M059J (cell line): ENCODE measurements at places on chromosomes 7 and 10. TPM values are rescaled to one million over a fixed set of nuclear protein-coding genes. Genes with fewer than 3 reads are reported as not detected.

ATP6V0A4 gene
- 0.20 and 0.91 TPM in 2 replicates for total RNA-seq

BMPER gene
- total RNA-seq, result 1.5 and 2.3 TPM in 2 replicates

ZNF655 gene
- total RNA-seq, result 54.1 and 55.2 TPM in 2 replicates

TFR2 gene
- total RNA-seq, result 1.6 and 1.8 TPM in 2 replicates

ICA1 gene
- total RNA-seq, result not detected in 2 replicates

MRLN gene
- not detected in 2 replicates for total RNA-seq

FAM3C gene
- 45.2 and 65.2 TPM in 2 replicates for total RNA-seq

NEUROD6 gene
- not detected in 2 replicates for total RNA-seq

ASB10 gene
- total RNA-seq, result not detected in 2 replicates

AVL9 gene
- 37.6 and 50.6 TPM in 2 replicates for total RNA-seq

ZP3 gene
- 1.9 and 3.6 TPM in 2 replicates for total RNA-seq

SFTPD gene
- total RNA-seq, result not detected in 2 replicates

PLEKHA8 gene
- total RNA-seq, result 6.1 and 11.8 TPM in 2 replicates

NCOA4 gene
- 147 and 160 TPM in 2 replicates for total RNA-seq

TMEM130 gene
- total RNA-seq, result 0.37 and 6.2 TPM in 2 replicates

C7orf57 gene
- 0.25 and 0.62 TPM in 2 replicates for total RNA-seq

LIPF gene
- not detected in 2 replicates for total RNA-seq

ARMC10 gene
- 56.9 and 57.2 TPM in 2 replicates for total RNA-seq
